KG1 (cell line): ENCODE measurements at places on chromosomes 4 and X.

GRCh38 chrX:138191998-138192397, 519.5 kb downstream of the FGF13 start:
- no peak for DNase-seq

DNA sequence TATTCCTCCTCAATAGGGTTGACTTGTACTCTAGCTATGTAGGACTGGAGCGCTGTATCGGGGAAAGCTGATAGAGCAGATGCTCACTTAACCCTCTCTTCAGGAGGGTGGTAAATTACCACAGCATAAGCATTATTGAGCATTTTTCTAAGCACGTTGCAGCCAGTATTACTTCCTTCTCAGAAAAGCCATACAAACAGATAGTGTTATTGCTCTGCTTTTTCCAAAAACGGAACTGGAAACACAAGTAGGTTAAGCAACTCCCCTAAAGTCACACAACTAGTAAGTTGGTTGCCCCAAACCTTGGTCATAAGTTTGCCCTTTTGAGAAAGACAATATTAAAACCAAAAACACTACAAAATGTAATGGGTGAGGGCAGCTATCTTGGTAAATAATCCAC, 73.9 kb downstream of the REELD1 start:
- no peak for DNase-seq

DNA sequence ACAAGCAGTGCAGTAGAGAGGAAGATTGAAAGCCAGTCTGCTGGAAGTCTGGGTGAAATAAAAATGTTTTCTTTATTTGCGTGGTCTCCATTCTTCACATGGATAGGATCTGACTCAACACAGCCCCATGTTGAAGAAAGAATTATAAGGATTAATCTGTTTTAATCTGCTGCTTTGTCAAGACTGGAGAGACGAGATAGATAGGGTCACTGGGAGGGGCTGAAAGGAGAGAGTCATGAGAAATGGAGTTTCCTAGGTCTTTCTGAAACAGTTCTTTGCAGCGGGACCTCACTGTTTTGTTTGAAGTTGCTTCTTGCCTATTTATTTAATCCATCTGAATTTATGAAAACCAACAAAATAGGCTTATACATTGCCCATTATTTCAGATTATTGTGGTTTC, 32.4 kb upstream of the RHOH start:
- DNase-seq, result no peak

DNA sequence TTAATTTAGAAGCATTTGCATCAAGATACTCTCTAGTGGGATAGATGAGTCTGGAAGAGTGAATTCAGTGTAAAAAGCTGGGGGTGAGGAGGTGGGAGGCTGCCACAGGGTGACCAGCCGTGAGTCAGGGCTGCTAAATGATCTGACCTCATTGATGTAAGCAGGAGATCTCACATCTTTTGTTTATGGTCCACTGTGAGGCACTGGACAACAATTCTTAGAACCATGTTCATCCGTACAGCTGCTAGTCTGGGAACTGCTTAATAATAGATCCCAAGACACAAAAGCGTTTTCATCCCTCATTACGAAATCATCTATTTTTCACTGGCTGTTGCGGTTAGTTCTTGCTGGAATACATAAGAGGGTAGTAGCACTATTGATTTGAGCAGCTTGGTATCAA, 14.1 kb downstream of the KLF3 start:
- no peak for DNase-seq

DNA sequence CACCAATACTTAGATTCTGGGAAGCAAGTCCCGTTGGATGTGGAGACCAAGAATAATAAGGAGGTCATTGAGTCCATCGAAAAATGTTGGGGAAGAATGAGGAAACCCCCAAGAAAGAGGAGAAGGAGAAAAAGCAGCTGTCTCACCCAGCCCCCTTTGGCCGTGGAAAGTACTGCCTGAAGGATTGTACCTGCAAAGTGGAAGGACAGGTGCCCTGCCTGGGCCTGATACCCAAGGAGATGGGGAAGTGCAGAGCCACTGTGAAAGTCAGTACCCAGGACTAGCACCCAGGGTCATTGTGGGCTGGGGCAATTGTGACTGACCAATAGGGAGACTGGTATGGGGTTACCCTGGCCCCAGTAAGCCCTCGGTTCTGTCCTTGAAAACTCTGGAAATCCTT, 13.8 kb upstream of the CFAP299 start:
- no peak for DNase-seq

GRCh38 chr4:27181693-27182092, 321.1 kb downstream of the STIM2 start:
- DNase-seq, result no peak

DNA sequence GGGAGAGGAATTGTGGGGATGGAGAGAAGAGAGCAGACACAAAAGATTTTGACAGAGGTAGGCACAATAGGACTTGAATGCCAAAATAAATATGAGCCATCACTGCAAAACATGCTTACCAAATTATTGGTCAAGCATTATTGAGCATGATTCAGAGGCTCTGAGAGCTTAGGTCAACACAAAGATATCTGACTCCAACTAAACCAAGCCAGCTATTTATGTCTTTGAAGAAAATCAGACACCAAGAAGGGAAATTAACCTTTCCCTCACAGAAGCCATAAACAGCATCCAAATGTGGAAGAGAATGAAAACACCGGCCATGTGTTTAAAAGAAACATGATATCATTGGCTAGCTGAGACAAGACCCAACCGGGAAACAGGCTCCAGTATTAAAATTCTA, 323.2 kb downstream of the RAB28 start:
- DNase-seq, result no peak

DNA sequence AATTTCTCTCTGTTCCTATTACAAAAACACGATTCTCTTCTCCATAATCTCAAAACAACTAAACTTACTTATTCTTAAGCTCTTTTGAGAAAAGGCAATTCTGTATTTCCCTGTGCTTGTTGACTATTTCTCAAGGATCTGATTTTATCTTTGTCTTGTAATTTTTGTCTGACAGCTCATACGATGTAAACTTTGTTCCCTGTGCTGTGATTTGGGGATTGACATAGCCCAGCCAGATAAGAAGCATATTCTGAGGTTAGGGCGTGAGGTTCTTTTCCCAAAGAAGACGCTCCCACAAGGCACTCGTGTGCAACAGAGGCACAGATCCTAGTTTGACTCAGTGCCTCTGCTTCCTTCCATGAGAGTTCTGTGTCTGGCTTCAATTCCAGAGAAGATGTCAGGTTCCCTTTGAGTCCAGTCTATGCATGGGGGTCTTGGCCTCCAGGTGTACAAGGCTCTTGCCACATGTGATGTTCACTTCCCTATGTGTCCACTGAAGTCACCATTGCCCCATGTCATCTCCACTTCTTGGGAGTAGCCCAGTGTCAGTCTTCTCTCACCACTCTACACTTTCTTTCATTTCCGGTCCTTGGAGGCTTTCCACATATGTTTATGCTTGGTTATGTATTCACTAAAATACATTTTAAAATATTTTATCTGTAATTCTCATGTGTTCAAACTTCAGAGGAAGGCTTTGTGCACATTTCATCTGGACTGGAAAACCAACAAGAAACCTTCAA, 94.8 kb downstream of the MID1 start:
- no peak for DNase-seq

GRCh38 chr4:84582988-84583875, at the start of gene CDS1:
CDS1 (plus strand) TSS chr4:84583127; CDS start chr4:84583402, 275 bp downstream.
- DNase-seq, result no peak

- DNase-seq, result no peak
Observed at GRCh38 chr4:90546114-90546513, 418.9 kb downstream of the CCSER1 start.
